ENCODE measurements at places on chromosomes 13 and 19. TPM values are rescaled to one million over a fixed set of nuclear protein-coding genes. Genes with fewer than 3 reads are reported as not detected.

DNA sequence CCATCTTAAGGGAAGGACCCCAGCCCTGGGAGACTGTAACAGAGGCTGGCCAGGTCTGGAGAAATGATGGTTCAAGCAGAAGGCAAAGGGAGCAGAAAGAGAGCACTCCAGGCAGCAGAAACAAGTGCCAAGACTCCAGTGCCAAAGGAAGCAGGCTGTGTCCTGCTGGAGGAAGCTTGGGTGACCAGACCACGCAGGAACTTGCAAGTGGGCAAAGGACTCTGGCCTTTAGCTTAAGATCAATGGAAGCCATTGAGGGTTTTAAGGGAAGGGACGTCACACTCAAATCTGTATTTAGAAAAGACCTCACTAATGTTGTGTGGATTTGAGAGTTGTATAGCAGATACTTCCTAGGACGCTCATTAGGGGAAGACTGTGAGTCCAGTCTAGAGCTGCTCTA lies 95.5 kb downstream of the MIPEP start:
- no peak overlapping the region for H3K27ac ChIP-seq
- DNase-seq = no peak
- H3K27me3 ChIP-seq = no peaks in the 10 kb centered on the region
- peaks cover 12% of the 10 kb centered on the region for H3K4me1 ChIP-seq
- no peak overlapping the region for H3K4me3 ChIP-seq

- DNase-seq = no peak
- no peak overlapping the region for H3K27ac ChIP-seq
- no peak overlapping the region for H3K4me3 ChIP-seq
- H3K36me3 ChIP-seq = no peaks in the 10 kb centered on the region
- H3K27me3 ChIP-seq = no peaks in the 10 kb centered on the region
Measured at GRCh38 chr13:49441846-49442245, 2.0 kb downstream of the CAB39L start.

- no peaks in the 10 kb centered on the region for H3K36me3 ChIP-seq
- no peak overlapping the region for H3K4me3 ChIP-seq
- H3K27ac ChIP-seq = no peak overlapping the region
- no peaks in the 10 kb centered on the region for H3K4me1 ChIP-seq
Measured at GRCh38 chr13:85140192-85140591, 659.0 kb downstream of the SLITRK6 start.

Gene PLK5
- not detected for polyA plus RNA-seq

Gene FUT1
- not detected for polyA plus RNA-seq

GRCh38 chr13:28339419-28339818 lies 155.5 kb downstream of the FLT1 start:
- no peaks in the 10 kb centered on the region for H3K36me3 ChIP-seq
- peaks cover 8% of the 10 kb centered on the region for H3K27me3 ChIP-seq
- no peak for DNase-seq
- H3K27ac ChIP-seq = no peak overlapping the region
- no peaks in the 10 kb centered on the region for H3K4me1 ChIP-seq
- no peak overlapping the region for H3K4me3 ChIP-seq

Gene CPT1C
- polyA plus RNA-seq = 0.19 TPM

All from naive thymus-derived CD8-positive, alpha-beta T cell (primary cell).